Activated naive CD4-positive, alpha-beta T cell treated with anti-CD3 and anti-CD28 coated beads, Interleukin-2, amount 10 ng/mL, durations not matched to agents 5 hours and 36 hours (primary cell): ENCODE measurements at places on chromosomes 1 and 21. TPM values are rescaled to one million over a fixed set of nuclear protein-coding genes. Genes with fewer than 3 reads are reported as not detected.

Gene RNU1-4
- total RNA-seq: 1,658 TPM

Gene ZNF593OS
- total RNA-seq: not detected

Gene SLC22A15
- 0.71 TPM for total RNA-seq

Gene CLEC20A
- not detected for total RNA-seq

Gene NFASC
- not detected for total RNA-seq

Gene TCHH
- total RNA-seq: 0.02 TPM

Gene GJB3
- not detected for total RNA-seq

Gene C21orf58
- 47.8 TPM for total RNA-seq

Gene KCNA10
- total RNA-seq: not detected

Gene CYP4X1
- not detected for total RNA-seq
